Stimulated activated naive CD8-positive, alpha-beta T cell treated with anti-CD3 and anti-CD28 coated beads, Interleukin-15, Interleukin-2, amounts not matched to agents 100 U/mL and 50 U/mL, for 24 hours (primary cell): ENCODE measurements at places on chromosomes 6 and 20.

DNA sequence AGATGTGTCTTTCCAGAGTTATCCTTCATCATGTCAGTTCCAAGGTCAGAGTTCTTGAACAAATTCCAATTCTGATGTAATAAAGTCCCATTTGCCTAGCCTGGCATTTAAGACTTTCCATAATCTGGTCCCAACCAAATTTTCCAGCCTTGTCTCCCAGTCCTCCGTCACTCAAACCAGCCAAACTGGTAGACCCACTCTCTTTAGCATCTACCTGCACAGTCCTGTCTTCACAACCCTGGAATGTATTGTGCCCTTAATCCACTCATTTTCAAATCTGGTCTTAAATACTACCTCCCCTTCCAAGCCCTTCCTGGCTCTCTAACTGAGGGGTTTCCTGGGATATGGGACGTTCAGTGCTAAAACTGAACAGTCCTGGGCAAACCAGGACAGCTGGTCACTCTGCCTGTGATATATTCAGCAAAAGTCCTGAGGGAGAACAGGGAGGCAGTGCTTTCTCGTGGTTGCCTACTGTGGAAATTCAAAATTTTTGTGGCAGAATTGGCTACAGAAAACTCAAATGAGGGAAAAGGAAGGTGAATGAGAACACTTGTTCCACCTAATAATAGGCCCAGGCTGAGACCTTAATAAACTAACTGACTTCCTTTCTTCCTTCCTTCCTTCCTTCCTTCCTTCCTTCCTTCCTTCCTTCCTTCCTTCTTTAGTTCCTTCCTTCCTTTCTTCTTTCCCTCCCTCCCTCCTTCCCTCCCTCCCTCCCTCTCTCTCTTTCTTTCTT lies 10.8 kb upstream of the AKAP7 start:
- no peak for DNase-seq

DNA sequence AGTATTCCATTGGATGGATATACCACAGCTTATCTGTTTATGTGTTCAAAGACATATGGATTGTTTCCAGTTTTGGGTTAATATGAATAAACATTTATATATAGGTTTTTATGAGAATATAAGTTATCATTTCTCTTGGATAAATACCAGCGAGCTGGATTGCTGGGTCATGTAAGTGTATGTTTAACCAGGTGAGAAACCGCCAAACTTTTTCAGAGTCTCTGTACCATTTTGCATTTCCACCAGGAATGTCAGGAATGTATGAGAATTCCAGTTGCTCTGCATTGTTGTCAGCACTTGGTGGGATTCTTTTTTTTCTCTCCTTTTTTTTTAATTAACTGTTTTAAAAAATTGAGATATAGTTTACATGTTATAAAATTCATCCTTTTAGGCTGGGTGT lies 52.1 kb downstream of the PHF20 start:
- DNase-seq = no peak

DNA sequence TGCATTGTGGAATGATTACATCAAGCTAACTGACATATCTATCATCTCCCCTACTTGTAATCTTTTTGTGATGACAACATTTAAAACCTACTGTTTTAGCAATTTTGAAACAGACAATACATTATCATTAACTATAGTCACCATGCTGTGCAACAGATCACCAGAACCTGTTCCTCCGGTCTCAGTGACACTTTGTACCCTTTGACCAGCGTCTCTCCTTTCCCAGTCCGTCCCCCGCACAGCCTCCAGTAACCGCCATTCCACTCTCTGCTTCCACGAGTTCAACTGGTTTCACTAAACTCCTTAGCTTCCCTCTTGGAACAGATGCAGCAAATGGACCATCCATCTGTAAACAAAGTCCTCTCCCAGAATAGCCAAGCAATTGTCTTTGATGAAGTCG lies 21.8 kb downstream of the LRP11 start:
- no peak for DNase-seq

DNA sequence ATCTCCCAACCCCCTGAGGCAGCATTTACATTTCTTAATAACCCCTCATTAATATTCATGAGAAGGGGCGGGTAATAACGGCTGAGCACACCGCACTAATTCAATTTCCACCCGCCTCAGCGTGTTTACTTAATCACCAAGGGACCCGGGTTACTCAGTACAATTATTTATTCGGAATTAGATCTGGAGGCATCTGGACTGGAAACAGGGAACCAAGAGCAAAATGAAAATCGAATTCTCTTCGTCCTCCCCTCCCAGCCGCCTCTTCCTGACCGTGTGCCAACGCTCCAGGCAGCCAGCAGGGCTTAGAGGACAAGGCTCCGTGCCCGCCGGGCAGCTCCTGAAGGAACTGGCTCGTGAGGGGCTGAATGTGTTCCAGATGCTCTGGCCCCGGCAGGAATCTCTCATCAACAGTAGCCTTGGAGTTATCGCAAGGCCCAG lies 23.5 kb upstream of the CTNNBL1 start:
- DNase-seq = no peak

GRCh38 chr20:19433371-19434350 lies 221.2 kb downstream of the SLC24A3 start:
- DNase-seq = no peak
